ENCODE measurements at places on chromosomes 16 and 17.
A peak's percentile ranks its signal among the peaks of the same experiment; 100 is the strongest.

DNA sequence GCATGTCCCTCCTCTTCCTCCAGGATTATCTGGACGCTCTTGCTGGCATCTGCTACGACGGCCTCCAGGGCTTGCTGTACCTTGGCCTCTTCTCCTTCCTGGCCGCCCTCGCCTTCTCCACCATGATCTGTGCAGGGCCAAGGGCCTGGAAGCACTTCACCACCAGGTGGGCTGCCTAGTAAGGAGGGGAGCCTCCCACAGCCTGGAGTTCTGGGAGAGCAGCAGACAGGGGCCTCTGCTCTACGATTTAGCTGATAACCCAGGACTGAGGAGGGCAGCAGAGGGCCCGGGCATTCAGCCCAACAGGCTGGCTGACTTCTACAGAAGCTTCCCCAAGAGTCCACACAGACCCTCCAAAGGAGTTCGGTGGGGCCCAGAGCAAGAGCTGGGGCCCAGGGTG is 21.8 kb upstream of the DNAI2 start:
- no peak for DNase-seq

GRCh38 chr16:71572497-71573116 is 4.3 kb downstream of the TAT start:
- DNase-seq: no peak

DNA sequence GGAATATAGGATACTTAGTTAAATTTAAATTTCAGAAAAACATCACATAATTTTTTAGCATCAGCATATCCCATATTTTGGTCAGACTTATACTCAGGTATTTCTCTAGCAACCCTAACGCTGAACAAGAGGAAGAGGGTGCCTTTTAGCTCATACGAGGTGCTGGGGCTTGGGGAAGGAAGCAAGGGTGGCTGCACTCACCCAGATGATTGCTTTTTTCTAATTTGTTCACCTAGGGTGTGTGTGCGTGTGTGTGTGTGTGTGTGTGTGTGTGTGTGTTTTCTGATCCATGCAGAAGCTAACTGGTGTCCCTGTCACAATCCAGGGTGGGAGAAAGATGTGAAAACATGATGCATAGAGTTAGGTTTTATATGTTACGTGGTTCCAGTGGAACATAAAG is 81.2 kb downstream of the WNT3 start:
- DNase-seq: no peak

DNA sequence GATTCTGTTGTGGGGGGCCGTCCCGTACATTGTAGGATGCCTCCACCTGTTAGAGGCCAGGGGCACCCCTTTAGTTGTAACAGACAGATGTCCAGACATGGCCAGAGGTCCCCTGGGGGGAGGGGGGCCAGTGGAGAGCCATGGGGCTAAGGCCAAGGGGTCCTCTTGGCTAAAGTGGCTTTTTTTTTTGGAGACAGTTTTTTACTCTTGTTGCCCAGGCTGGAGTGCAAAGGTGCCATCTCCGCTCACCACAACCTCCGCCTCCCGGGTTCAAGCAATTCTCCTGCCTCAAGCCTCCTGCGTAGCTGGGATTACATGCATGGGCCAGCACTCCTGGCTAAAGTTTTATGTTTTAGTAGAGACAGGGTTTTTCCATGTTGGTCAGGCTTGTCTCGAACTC is 229.0 kb downstream of the CPPED1 start:
- no peak for DNase-seq

DNA sequence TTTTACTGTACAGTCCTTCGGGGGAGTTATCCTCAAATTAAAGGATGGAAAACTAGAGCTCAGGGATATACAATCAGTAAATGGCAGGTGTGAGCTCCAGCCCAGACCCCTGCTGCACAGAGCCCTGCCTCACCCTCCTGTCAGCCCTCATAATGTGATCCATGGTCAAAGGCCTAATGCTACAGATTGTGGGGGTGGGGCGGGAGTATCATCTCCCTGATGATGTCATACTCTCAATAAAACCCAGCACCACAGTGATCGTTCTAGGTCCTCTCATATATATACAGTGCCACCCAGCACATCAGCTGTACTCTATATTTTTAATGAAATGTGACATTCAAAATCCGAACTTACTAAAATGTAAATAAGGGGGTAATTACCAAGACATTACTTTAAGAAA is 61.5 kb downstream of the SLC39A11 start:
- DNase-seq: no peak

- DNase-seq: no peak
These were observed 15.4 kb downstream of the CUEDC1 start for GRCh38 chr17:57939797-57940196.

DNA sequence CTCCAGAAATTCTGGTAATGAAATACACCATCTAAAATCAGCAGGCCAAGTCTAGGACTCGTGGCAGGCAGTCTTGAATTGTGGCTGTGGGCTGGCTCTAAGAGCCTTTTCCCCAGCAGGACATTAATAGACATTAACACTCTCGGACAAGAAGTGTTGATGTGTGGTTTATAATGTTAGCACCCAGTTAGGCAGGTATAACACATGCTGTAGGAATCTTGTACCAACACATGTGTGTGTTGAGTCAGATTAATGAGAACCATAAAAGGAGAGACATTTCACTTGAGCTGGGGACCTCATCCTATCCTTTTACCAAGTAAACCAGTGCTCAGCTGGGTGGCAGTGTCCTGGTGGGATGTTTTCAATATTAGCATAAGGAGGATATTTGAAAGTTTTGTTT is 264.5 kb downstream of the FTO start:
- DNase-seq: no peak

DNA sequence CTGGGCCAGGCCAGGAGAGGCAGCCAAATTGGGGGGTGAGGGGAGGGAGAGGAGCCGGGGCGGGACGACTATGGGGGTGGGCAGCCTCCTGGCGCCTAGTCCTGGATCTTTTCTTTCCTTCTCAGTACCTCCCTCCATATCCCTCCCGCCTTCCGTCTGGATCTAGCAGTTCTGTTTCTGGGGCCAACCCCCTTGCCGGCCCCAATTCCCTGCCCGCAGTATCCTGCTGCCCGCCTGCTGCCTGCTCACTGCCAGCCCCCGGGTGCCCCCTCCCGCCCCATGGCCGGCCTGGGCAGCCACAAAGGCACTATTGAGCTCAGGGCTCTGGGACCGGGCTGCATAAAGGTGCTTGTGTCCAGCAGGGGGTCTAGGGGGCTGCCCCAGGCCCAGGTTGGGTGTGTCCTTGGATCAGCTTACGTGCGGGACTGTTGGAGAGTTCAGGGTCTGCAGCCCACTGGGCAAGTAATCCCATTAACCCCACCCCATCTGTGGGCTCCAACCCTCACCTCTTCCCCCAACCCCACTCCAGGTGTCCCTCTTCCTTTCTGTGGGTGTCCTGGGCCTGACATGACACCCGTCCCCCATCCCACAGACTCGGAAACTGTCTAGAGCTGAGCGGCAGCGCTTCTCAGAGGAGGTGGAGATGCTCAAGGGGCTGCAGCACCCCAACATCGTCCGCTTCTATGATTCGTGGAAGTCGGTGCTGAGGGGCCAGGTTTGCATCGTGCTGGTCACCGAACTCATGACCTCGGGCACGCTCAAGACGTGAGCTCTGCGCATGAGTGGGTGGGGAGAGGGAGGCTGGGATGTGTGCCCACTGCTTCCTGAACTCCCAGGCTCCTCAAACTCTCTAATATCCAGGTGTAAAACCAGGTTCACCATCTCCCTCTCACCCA is 2.0 kb downstream of the WNK4 start:
- no peak for DNase-seq

DNA sequence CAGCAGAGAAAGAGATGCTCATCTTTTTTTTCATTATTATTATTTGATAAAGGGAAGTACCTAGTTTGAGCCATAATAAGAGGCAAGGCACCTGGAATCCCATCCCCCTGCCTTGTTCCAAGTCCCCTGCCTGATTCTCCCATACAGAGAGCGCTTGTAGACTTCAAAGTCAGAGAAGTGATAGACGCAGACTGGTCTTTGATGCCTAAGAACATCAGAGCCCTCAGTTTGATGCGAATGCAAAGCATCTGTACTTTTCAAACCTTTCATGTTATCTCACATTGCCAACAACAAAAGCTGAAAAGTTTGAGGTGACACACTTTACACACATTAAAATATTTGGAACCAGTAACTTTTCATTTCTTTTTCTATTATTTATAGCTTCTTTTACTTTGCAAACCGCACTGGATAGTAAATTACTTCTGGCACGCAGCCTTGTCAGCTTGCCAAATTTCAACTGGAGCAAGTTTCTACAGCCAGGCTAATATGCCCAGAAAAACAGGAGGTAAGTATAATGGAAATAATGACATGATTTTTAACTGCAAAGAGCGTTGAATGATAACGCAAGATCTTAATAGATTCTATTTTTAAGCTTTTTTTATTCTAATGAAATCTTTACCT is 5.9 kb upstream of the UTP6 start:
- no peak for DNase-seq

DNA sequence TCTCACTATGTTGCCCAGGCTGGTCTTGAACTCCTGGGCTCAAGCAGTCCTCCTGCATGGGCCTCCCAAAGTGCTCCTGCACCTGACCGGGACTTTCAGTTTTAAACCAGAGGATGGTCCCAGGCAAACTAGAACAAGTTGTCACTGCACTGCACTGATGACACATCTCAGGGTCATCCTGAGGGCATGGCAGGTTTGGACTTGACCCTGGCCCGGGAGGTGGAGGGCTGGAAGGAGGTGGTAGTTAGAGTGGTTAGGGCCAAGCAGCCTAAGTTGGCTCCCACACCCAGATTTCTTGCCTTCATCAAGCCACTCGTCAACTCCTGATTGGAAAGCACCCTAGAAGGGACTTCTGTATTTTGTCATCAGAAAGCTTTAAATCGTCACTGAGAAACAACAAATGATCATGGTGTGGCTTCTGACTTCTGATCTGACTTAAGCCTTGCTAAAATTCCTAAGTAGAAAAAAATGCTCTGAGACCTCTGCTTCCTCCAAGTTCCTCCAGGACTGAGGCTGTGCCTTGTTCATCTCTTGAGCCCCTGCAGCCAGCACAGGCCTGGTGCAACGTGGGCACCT is 43.5 kb downstream of the EMP2 start:
- DNase-seq: no peak

- DNase-seq: no peak
These were observed 14.8 kb upstream of the ARL4D start for GRCh38 chr17:43383826-43384475.

DNA sequence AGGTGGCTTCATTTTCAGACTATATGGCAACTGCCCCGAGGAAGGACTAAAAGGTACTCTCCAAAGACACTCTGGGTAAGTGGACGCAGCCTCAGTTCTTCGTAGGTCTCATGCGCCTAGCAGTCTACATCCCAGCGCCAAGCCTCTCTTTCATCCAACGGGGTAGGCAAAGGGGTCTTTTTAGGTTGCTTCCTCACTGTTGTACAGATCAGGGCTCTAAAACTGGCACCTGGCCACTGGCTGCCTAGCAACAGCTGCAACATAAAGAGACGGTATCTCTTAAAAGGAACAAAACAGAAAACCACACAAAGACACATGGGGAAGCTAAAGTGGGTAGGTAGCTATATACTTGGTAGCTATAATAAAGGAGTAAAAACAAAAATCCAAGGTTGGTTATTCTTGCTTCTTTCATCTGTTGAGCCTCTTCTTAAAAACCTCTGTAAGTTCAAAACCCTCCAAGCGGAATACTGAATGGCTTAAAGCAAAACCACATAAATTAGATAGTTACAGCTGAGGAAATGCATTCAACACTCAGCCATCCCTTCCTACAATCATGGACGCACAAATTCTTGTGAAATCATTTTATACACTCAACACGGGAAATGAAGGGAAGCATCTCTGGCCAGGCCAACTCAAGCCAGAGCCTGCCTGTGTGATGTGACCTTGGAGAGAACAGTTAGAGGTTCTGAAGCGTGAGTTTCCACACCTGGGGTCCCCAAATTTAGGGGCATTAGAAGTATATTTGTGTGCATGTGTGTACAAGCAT is 22.7 kb downstream of the CYTH1 start:
- peak; percentile 69 for DNase-seq

- no peak for DNase-seq
These were observed 7.2 kb upstream of the AGRP start for GRCh38 chr16:67490335-67491096.

- DNase-seq: no peak
These were observed 1.5 kb upstream of the PRM2 start for GRCh38 chr16:11277607-11278337.

- DNase-seq: no peak
These were observed 708.0 kb upstream of the SOX9 start for GRCh38 chr17:71412803-71413202.

DNA sequence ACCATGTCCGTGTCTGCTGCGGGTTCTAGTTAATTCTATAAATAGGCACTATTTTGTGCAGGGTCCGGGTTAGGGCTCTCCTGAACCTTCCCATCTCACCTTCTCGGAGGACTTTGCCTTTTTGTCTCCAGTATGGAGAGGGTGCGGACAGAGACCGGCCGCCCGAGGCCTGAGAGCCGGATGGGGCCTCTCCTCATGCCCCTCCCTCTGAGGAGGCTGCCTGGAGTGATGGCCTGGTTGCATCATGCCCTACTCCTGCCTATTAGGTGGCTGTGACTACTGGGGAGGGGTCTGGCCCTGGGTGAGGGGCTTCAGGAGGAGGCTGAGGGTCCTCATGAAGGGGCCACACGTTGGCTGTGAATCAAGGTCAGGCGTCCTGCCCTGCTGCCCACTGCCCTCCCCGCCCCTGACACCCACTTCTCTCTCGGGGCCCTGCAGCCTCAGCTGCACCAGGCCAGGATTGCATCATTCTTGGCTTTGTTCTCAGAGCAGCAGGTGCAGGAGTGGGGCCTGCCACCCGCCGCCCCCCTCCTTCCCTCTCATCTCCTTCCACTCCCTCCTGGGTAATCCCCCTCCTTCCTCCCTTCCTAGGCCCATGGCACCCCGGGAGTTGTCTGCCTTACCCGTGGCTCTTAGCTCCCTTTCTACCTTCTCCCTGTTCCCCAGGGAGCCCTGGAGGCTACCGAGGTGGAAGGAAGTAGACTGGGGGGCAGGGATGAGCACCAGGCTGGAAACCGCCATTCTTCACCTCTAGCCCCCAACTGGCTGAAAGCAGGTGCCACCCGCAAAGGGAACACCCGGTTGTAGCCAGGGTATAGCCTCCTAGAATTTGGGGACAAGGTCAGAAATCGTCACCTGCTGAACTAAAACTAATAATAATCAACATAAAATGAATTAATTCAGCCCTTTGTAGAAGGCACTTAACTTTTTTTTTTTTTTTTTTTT is 12.7 kb upstream of the ARHGAP23 start:
- no peak for DNase-seq

- DNase-seq: no peak
These were observed 12.6 kb downstream of the KCTD2 start for GRCh38 chr17:75059369-75060345.

DNA sequence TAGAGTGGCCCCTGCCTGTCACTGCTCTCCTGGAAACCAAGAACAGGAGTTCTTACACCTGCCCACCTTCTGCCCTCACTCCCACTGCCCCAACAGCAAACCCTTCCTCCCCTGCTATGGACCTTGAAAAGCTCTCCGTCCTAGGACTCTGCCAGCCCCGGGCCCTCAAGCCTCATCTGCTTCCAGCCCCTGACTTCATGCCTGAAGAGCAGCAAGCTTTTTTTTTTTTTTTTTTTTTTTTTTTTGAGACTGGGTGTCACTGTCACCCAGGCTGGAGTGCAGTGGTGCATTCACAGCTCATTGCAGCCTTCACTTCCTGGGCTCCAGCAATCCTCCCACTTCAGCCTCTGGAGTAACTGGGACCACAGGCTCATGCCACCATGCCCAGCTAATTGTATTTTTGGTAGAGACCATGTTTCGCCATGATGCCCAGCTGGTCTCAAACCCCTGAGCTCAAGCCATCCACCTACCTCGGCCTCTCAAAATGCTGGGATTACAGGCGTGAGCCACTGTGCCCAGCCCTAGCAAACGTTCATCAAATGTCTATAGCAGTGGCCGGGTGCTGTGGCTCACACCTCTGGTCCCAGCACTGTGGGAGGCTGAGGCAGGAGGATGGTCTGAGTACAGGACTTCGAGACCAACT is 16.9 kb downstream of the CARHSP1 start:
- no peak for DNase-seq
